ENCODE measurements at places on chromosomes 7 and 10. TPM values are rescaled to one million over a fixed set of nuclear protein-coding genes. Genes with fewer than 3 reads are reported as not detected.

DCLRE1C gene
- total RNA-seq: 7.5 TPM

HTRA1 gene
- total RNA-seq: 405 TPM

BPGM gene
- total RNA-seq: 37.4 TPM

EN2 gene
- total RNA-seq: not detected

GPNMB gene
- total RNA-seq: 38.2 TPM

RAPGEF5 gene
- 1.0 TPM for total RNA-seq

DNA sequence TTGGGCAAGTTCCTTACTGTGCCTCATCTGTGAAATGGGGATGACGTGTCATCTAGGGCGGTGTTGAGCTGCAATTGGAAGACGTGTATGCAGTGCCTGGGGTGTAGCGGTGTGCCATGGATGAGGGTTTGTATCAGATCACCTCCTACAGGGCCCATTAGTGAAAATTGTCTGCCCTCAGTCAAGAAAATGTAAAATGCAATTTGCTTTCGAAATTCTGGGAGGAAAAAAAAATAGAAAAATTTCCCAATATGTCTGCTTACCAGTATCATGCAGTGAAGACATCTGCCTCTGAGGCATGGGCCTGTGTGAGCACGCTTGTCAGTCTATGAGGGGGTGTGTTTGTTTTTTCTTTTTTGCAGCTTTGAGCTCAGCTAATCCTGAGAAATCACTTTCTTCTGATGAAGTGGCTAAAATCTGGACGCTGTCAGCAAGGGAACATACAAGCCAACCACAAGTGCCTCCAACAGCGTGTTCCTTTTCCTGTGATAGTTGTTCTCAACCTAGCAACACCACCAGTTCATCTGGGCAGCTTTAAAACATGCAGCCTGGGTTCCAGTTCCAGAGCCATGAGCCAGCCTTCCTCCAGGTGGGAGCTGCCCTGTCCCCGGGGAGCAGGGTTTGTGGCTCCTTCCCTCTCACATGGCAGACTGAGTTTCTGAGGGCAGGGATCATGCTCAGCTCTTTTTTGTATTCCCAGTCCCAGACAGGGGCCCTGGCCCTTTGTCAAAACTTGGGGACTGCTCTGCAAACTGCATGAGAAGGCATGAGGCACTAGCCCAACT, 10.3 kb downstream of the FAM241B start:
- H3K36me3 ChIP-seq: no peaks in the 10 kb centered on the region
- H3K27me3 ChIP-seq: peaks cover 38% of the 10 kb centered on the region
- no peaks in the 10 kb centered on the region for H3K4me1 ChIP-seq
- no peak overlapping the region for H3K4me3 ChIP-seq

GRCh38 chr10:130017631-130018022, 53.6 kb upstream of the EBF3 start:
- no peaks in the 10 kb centered on the region for H3K36me3 ChIP-seq
- no peak overlapping the region for H3K4me3 ChIP-seq
- H3K27ac ChIP-seq: no peak overlapping the region
- DNase-seq: no peak
- no peaks in the 10 kb centered on the region for H3K27me3 ChIP-seq

- peaks cover 9% of the 10 kb centered on the region for H3K27me3 ChIP-seq
- no peak overlapping the region for H3K4me3 ChIP-seq
These were observed 130.9 kb upstream of the ADCY1 start for GRCh38 chr7:45443263-45443662.

DNA sequence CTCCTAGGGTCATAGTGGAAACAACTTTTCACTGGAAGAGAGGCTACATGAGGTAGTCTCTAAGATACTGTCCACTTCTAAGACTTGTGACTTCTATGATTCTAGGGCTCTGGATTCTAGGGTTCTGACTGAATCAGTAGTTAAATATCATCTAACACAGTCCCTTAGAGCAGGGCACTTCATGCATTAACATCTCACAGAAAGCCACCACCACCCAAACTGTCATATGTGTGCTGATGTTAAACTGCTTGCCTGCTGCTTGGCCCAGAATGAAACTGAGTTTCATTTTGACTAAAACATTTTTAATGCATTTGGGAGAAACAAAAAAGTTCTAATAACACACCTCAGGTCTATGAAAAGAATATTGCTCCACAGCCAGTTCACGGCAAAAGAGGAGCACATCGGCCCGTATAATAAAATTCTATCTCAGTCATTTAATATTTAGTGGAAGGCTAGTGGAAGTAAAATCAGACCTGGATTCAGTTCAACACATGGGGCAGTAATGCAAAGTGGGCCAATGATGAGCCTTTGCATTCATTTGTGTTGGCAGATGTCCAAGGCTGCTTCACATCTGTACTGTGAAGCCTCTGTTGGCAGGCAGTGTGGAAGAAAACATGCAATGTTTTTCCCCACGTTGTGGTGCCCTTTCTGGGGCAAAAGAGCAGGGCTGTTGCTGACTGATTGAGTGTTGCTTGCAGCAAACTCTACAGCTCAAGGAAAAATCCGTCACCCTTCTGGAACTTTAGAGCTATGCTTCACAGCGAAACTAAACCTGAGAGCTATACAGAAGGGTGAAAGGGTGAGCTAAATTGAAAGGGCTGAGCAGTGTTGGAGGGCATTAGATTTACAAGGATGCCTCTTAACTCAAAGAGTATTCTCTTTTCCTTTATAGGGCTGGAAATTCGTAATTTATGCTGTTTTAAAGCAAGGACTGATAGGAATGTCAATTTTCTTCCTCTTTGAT, 33.5 kb upstream of the AUTS2 start:
- no peak overlapping the region for H3K27ac ChIP-seq
- peak; percentile 38 for DNase-seq
- H3K4me3 ChIP-seq: no peak overlapping the region
- no peaks in the 10 kb centered on the region for H3K4me1 ChIP-seq

- no peak overlapping the region for H3K27ac ChIP-seq
- H3K4me3 ChIP-seq: no peak overlapping the region
- no peaks in the 10 kb centered on the region for H3K27me3 ChIP-seq
- peak; percentile 31 for DNase-seq
- H3K36me3 ChIP-seq: no peaks in the 10 kb centered on the region
- peaks cover 8% of the 10 kb centered on the region for H3K4me1 ChIP-seq
These were observed 11.1 kb downstream of the ZNF775 start for GRCh38 chr7:150390205-150390604.

DNA sequence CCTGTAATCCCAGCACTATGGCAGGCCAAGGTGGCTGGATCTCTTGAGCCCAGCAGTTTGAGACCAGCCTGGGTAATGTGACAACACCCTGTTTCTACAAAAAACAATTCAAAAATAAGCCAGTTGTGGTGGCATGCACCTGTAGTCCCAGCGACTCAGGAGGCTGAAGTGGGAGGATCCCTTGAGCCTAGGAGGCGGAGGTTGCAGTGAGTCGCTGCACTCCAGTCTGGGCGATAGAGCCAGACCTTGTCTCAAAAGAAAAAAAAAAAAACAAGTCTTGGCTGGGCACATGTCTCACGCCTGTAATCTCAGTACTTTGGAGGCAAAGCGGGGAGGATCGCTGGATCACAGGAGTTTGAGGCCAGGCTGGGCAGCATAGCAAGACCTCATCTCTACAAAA, 74.6 kb upstream of the PDSS1 start:
- no peaks in the 10 kb centered on the region for H3K4me1 ChIP-seq
- H3K27me3 ChIP-seq: peaks cover 44% of the 10 kb centered on the region
- H3K27ac ChIP-seq: no peak overlapping the region
- H3K36me3 ChIP-seq: no peaks in the 10 kb centered on the region
- H3K4me3 ChIP-seq: no peak overlapping the region
- no peak for DNase-seq

GRCh38 chr7:138188290-138188858, 112.1 kb downstream of the AKR1D1 start:
- no peaks in the 10 kb centered on the region for H3K4me1 ChIP-seq
- DNase-seq: no peak
- H3K36me3 ChIP-seq: no peaks in the 10 kb centered on the region
- no peak overlapping the region for H3K4me3 ChIP-seq

DNA sequence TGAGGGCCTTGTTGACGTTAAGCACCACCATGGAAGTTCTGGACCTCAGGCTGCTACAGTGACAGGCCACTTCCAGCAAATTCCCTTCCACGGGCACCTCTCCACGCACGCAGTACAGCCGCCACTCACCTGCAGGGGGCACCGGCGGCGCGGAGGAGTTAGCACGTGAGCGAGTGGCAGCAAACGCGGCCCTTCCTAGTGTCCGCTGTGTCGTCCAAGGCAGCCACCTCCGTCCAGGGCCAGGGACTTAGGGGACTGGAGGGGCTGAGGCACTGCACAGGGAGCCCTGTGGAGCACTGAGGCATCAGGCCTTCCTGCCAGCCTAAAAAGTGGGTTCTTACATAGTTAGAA, 164.4 kb downstream of the SVIL start:
- H3K27ac ChIP-seq: no peak overlapping the region
- no peak overlapping the region for H3K4me3 ChIP-seq
- no peaks in the 10 kb centered on the region for H3K27me3 ChIP-seq
- H3K4me1 ChIP-seq: peaks cover 16% of the 10 kb centered on the region
- H3K36me3 ChIP-seq: 0 out of 2 replicates have a peak, but pooled peaks cover 8% of the 10 kb centered on the region

DNA sequence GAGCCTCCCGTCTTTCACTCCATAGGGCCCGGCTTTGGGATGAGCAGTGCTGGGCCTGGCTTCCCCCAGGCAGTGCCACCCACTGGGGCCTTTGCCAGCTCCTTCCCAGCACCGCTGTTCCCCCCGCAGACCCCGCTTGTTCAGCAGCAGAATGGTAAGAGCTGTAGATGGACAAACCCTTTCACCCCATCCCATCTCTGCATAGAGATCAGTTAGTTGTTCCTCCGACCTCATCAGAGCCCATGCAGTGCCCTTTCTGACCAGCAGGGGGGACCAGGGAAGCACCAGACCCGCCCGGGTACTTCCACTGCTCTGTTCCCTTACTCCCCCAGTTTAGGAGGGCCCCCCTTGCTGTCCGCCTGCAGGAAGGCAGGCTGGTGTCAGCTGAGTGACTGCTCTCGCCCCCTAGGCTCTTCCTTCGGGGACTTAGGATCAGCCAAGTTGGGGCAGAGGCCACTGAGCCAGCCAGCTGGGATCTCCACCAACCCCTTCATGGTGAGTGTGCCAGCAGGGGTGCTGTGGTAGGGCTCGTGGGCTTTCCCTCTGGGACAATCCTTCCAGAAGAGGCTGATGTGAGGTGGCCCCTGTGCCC, 9.8 kb downstream of the SAP25 start:
- no peak overlapping the region for H3K4me3 ChIP-seq
- no peaks in the 10 kb centered on the region for H3K36me3 ChIP-seq
- no peaks in the 10 kb centered on the region for H3K4me1 ChIP-seq
- no peak overlapping the region for H3K27ac ChIP-seq
- H3K27me3 ChIP-seq: no peaks in the 10 kb centered on the region

- no peaks in the 10 kb centered on the region for H3K27me3 ChIP-seq
- no peaks in the 10 kb centered on the region for H3K4me1 ChIP-seq
- H3K27ac ChIP-seq: no peak overlapping the region
- DNase-seq: no peak
- H3K4me3 ChIP-seq: no peak overlapping the region
These were observed 176.2 kb downstream of the CCDC3 start for GRCh38 chr10:12825260-12825849.

- H3K27me3 ChIP-seq: no peaks in the 10 kb centered on the region
- H3K27ac ChIP-seq: peak overlapping the region; percentile 73
- no peak overlapping the region for H3K4me3 ChIP-seq
- H3K36me3 ChIP-seq: no peaks in the 10 kb centered on the region
These were observed 27.9 kb upstream of the ASCC1 start for GRCh38 chr10:72243822-72244437.

- H3K4me1 ChIP-seq: peaks cover 18% of the 10 kb centered on the region
- no peaks in the 10 kb centered on the region for H3K27me3 ChIP-seq
- H3K27ac ChIP-seq: no peak overlapping the region
- no peaks in the 10 kb centered on the region for H3K36me3 ChIP-seq
These were observed 7.7 kb upstream of the GRB10 start for GRCh38 chr7:50790381-50790780.

- H3K36me3 ChIP-seq: no peaks in the 10 kb centered on the region
- 0 out of 2 replicates have a peak, but pooled peaks cover 4% of the 10 kb centered on the region for H3K4me1 ChIP-seq
- H3K27ac ChIP-seq: no peak overlapping the region
- no peak overlapping the region for H3K4me3 ChIP-seq
- no peak for DNase-seq
These were observed 208.9 kb downstream of the EBF3 start for GRCh38 chr10:129755158-129755591.

DNA sequence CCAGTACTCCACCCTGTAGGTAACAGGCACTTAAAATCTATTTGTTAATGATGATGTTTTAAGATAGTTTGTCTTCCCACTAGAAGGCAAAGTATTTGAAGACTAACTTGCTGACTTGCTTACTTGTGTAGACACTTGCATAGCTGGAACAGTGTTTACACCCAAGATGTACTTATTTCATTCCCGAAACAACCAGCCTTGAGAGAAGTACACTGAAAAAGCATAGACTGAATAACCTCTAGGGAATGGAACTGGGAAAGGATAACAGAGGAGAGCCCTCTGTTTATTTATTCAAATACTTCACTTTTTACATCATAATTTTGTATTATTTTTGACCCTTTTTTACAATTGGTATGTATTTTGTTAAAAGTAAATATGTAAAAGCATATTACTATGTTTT, 33.1 kb upstream of the TMEM26 start:
- no peak overlapping the region for H3K27ac ChIP-seq
- DNase-seq: no peak
- no peaks in the 10 kb centered on the region for H3K36me3 ChIP-seq
- 0 out of 2 replicates have a peak, but pooled peaks cover 6% of the 10 kb centered on the region for H3K4me1 ChIP-seq
- no peaks in the 10 kb centered on the region for H3K27me3 ChIP-seq
- H3K4me3 ChIP-seq: no peak overlapping the region

Data from GM23248 (cell line).